Stimulated activated CD8-positive, alpha-beta memory T cell treated with anti-CD3 and anti-CD28 coated beads, Interleukin-2, amount 100 ng/mL, for 1 hour (primary cell): ENCODE measurements at places on chromosomes 3 and 15.

DNA sequence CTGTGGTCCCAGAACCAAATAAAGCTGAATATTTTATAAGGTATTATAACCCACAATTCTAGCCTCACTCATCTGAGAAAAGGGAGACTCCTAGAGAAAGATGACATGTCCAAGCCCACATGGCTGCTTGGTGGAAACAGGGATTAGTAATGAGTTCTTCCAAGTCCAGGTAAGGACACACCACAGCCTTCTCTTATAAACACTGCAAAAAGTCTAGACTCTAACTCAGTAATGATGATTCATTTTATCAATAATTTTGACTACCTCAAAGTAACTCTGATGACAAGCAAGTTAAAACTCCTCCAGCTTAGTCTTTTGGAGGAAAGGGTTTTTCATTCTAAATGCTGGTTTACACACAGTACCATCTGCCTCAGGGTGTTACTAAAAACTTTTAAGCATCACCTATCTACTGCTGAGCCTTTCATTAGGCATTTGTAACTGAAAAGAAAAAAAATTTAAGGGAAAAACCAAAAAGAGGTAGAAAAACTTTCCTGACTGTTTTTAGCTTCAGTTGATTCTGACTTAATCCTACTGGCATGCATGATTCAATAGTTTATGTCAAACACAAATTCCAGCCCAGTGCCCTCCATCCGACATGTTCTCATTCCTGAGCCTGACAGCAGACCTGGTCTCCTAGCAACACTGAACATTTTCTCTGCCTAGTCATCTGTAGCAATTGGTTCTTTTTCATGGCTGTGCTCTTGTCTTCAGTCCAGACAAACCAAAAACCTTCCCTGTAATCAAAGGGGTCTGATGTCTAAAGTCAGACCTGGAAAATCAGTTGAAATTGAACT lies 43.9 kb downstream of the P3H2 start:
- DNase-seq, result no peak

DNA sequence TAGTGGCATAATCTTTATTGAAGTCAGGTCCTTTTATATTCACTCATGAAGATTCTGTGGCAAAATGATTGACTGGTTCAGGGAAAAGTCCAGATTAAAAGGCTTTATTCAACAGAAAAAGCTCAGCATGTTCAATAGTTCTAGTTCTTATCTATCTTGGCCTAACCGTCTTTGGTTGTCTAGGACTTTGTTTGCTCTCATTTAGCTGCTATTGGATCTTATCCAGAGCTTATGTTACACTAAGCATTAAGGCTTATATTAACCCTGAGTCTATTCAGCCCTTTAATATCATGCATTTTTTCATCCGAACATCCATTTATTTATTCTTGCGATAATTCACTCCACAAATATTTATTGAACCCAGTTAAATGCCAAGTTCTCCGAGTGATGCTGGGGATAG lies 601.0 kb upstream of the SGO1 start:
- no peak for DNase-seq

DNA sequence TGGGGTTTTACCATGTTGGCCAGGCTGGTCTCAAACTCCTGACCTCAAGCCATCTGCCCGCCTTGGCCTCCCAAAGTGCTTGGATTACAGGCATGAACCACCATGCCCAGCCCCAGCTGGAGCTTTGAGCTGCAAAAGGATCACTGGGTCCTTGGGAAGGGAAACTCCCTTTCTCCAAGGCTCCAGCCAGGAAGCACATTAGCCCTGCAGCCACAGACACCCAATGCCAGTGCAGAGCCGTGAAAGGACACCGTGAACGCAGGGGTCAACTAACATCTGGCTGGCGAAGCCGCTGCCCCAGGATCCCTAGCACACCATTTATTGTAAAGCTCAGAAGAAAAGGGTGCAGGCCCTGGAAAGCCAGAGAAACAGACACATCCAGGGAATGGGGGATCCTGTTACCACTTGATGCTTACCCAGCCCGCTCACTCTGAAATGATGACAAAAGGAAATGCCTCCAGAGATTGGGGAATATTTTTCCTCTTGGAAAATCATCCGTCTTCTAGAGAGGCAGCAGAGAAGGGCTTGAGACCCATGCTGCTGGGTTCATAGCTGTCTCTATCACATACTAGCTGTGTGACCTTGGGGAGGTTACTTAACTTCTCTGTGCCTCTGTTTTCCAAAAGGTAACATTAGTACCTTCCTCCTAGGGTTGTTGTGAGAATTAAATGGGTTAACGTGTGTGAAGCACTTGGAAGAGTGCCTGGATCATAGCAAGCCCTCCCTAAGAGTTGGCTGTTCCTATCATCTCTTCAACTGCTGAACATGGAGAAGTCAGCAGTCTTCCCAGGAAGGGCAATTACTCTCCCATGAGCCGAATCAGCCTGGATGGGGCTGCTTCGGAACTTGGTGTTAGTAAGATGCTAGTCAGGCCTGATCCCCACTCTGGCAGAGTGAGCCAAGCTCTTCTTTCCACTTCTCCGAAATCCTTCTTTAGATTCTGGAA lies 40.8 kb downstream of the LMCD1 start:
- DNase-seq, result no peak

GRCh38 chr15:100703032-100703578 lies 100.7 kb downstream of the ASB7 start:
- DNase-seq, result no peak

DNA sequence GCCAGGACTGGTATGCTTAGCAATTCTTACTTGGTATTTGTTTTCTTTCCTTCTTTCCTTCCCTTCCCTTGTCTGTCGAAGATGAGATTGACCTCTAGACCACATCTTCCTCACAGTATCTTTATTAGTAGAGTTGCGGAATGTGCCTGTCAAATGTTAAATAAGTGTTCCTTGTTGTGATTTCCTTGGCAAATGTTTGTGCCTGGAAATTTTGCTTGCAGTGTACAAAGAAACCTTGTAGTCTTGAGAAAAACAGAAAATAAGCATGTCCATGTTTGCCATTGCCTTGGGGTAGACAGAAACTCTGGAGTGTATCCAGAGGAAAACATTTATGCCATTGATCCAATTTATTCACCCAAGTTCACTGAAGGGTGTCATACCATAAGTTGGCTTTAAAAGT lies 79.5 kb upstream of the ZNF385D start:
- DNase-seq, result no peak

GRCh38 chr3:176623468-176624150 lies 573.7 kb downstream of the TBL1XR1 start:
- DNase-seq, result no peak

DNA sequence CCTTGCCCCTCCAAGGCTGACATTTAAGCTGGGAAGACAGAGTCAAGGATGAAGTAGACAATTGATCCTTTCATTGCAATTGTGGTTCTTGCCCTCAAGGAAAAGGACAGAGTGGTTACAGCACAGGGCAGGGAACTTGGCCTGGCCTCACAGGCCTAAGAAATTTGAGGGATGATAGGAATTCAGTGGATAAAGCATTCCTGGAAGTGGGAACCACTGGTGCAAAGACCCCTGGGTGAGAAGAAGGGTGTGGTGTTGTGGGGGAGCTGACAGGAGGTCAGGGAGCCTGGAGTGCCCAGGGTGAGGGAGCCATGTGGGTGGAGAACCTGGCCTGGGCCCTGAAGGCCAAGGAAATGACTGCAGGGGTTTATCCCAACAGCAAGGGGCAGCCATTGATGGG lies 287.4 kb downstream of the UACA start:
- no peak for DNase-seq

DNA sequence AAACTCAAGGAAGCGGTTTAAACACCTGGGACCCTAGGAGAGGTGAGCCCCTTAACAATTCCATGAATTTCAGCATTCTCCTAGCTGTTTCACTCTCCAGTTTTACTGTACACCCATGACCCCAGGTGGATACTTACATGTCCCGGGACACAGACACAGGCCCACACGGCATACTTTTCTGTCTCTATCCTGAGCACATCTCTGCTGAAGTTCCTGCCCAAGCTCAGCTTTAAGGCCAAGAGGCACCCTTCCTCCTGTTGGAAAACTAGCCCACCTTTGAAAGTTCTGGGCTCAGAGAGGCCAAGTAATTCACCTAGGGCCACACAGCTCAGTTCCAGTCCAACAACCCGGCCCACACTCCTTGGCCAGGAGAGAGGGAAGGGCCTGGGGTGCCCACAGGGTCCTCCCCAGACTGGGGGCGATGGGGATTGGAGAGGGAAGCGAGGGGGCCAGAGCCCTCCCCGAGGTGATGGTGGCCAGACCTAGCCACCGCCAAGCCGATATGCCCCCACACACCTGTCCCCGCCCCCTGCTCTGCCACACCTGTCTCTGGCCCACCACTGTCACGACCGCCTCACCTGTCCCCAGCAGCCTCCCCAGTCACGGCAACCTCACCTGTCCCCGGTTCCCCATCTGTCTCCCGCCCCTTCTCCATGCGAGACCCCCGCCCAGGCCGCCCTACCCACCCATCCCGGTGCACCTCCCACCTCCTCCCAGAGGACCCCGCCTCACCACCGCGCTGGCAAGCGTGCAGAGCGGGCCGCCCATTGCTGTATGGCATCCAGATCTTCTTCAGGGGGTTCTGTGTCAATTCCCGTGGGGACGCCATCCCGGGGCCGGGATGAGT lies 431 bp downstream of the PFKFB4 start:
- DNase-seq, result no peak

- no peak for DNase-seq
Measured at GRCh38 chr3:101996832-101997231, 147.5 kb downstream of the NFKBIZ start.

DNA sequence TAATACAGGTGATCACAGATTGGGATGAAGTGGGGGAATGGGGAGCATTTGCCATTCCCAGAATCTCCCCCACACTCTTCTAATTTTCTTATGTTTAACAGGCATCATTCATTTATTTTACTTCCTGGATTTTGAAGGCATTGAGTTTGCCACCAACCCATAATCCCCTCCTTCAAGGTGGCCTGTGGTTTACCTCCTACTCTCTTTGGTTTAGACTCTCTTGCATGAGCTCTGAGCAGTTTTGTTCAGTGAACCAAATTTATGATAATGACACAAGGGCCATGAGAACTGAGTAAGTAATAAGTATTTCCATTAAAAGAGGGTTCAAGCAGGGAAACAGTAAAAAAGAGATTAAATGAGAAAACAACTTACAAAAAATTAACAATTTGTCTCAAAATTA lies 703.1 kb upstream of the CFAP20DC start:
- DNase-seq, result no peak

GRCh38 chr3:127694467-127695215 lies 21.9 kb downstream of the ABTB1 start:
- no peak for DNase-seq

GRCh38 chr15:48976444-48977088 lies 12.8 kb upstream of the SHC4 start:
- no peak for DNase-seq

- DNase-seq, result no peak
Measured at GRCh38 chr3:69201658-69202057, 79.3 kb upstream of the LMOD3 start.

DNA sequence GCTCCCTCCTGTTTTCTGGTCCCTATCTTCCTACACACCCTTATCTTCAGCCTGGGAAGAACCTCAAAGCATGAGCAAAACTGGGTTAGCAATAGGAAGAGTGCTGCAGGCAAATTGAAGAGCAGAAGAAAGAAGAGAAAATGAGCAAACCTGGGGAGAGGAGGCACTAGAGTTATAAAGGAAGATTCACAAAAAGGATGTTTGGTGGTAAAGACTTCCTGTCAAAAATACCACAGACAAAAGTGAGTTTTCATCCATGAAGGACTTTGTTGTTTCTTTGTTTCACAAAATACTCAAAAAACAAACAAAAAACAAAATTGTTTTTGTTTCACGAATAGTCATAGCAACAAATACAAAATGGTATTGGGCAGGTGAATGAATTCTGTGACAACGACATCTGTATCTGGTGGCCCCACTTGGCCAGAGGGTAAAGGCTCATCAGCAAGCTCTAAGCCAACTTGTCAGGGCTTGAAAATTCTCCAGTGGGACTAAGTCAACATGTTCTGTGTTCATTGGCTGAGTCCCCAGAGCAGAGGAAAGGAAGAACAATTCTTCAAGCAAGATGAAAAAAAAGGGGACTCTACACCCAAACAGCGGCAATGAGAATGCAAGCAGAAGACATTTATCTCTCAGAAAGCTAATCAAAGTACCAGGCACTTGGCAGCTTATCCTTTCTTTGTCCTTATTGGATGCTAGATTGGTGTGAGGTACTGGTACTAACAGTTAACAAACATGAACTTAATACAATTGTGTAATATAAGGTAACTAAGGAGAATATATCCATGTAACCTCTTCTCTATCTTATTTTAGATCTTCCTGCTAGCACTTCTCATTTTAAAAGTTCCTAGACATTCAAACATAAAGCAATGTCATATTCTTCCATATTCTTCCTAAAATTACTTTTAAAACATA lies 9.7 kb downstream of the ATP8B4 start:
- no peak for DNase-seq

DNA sequence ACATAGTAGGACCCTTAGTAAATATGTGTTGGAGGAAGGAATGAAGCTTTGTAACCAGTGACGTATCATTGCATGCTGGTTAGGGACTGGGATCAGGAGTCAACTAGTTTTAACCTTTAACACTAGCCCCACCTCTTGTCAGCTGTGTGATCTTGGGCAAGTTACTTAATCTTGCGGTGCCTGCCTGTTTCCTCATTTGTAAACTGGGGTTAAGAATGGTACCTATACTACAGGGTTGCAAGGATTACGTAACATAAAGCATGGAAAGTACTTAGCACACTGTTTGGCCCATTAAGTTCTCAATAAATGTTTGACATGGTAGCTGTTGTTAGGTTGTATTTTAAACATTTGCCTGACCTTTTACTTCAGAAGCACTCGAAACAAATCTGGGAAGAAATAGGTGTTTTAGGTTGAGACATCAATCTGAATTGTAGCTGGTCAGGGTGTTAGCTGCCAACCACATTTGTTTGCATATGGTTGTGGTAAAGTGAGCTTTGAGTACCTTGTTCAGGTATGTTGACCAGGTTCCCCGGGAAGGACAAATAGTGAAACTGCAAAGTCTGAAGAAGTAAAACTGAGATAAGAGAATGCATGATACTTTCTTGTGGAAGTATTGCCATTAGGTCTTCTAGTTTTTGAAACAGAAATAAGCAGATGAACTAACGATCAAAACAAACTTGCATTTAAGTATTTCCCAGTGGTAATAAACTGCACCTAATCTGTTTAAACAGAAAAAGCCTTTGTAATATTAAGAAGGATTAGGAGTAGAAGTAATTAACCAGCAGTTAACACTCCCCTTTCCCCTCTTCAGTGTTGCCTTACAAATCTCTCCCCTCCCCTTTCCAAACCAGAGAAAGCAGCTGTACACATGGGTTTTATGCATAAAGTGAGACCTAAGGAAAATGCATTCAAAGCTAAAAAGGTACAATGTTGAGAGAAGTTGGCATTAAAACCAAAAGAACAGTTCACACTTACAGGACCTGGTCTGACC lies 25.8 kb upstream of the SCAANT1 start:
- DNase-seq, result no peak

GRCh38 chr3:44418549-44418948 lies 58.9 kb downstream of the ZNF445 start:
- no peak for DNase-seq

GRCh38 chr3:26753095-26753494 lies 130.5 kb downstream of the LRRC3B start:
- no peak for DNase-seq

- DNase-seq, result no peak
Measured at GRCh38 chr15:74202452-74203401, at the start of gene STRA6. Gene STRA6 (minus strand): TSS chr15:74202787. CDS start chr15:74202267, 520 bp downstream.

- DNase-seq, result no peak
Measured at GRCh38 chr3:181417748-181418147, 294.0 kb upstream of the SOX2 start.
